BJ (cell line): ENCODE measurements at places on chromosomes 1 and 21.

DNA sequence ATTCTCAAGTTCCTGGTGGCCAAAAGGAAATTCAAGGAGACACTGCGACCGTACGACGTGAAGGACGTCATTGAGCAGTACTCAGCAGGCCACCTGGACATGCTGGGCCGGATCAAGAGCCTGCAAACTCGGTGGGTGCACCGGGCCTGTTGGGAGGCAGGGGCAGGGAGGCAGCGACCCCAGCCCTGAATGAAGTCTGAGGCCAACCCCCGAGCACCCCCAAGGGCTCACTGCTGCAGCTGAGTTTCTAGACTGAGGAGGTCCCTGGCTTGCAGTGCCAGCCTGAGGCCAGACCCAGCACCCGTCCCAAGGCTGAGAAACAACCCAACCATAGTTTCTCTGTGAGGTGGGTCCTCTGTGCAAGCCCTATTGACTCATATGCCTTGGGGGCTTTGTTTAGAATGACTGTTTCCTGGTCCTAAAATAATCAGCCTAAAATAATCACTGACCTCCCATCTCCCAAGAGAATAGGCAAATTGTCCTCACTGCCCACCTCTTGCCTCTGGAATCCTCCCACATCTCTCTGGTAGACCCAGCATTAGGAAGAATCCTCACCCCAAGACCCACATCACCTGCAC lies 27.1 kb downstream of the CITED4 start:
- DNase-seq, result no peak

- no peak for DNase-seq
Observed at GRCh38 chr1:16922466-16922865, 735 bp downstream of the CROCC start.

- no peak for DNase-seq
Observed at GRCh38 chr1:91578320-91579109, 77.9 kb downstream of the CDC7 start.

DNA sequence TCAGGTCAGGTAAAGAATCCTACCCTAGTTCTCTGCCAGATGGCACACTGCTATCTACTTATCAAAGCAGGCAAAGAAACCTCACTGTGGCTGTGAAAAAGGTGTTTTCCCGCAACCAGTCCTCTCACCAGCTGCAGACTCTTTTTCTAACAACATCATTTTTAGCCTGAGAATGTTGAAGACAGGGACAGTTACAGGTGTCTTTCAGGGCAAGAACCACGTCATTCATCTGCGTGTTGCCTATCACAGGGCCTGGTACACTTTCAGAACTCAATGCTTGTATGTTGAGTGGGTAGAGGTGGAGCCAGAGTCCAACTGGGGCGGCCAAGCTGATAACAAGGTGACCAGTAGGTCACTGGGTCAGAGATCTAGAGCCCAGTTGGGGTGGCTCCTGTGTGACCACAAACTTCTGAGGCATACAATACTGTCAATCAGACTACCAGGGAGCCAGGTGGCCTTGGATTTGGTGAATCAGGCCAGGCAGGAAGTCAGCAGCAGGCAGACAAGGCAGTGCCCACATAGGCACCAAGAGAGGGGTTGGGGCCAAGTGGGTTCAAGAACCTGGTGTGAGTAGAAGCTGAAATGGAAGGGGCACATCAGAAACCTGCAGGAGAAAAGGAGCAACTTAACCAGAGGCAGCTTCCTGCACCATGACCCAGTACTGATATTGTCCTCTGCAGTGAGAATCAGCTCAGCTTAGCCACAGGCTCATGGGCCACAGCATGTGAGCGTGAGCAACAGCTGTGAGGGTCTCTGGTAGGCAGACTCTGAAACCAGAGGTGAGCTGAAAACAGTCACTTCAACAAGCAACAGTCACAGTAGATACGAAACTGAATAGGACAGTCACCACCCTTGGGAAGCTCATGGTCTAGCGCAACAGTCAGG lies 123.6 kb downstream of the DTL start:
- DNase-seq, result no peak

- no peak for DNase-seq
Observed at GRCh38 chr1:10814976-10815857, 18.8 kb upstream of the CASZ1 start.

DNA sequence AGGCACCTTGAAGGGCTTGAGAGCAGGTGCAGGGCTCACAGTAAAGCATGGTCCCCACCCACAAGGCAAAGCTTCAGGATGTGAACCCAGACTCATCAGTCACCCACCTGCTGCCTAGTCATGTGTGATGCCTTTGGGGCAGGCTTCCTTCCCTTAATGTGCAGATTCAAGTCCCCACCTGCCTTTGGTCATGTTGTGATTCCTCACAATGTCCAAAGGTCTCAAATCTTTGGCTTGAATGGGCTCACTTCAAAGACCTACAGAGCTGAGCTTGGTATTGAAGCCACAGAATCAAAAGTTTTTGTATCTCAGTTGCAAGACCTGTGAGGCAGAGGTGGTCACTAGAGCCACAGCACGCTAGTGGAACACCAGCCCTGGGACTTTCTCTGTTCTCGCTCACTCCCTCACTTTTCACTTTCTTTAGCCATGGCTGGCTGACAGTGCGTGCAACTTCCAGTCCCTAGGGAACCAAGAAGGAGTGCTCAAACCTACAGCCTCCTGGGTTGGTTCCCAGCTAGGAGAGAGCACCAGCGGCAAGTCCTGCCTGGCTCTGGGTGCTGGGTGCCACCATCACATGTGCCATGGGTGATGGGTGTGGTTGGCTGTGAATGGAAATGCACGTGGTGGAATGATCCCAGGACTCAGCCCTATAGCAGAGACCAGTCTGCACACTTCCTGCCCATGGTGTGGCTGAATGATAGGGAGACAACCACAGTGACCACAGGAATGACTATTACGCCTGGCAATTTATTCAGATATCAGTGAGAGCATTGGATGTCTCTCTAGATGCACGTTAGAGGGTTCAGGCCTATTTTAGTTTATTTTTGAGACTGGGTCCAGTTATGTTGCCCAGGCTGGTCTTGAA lies 26.4 kb upstream of the CLIC6 start:
- DNase-seq, result no peak
